ENCODE measurements at places on chromosomes 5 and 9. TPM values are rescaled to one million over a fixed set of nuclear protein-coding genes. Genes with fewer than 3 reads are reported as not detected.

DNA sequence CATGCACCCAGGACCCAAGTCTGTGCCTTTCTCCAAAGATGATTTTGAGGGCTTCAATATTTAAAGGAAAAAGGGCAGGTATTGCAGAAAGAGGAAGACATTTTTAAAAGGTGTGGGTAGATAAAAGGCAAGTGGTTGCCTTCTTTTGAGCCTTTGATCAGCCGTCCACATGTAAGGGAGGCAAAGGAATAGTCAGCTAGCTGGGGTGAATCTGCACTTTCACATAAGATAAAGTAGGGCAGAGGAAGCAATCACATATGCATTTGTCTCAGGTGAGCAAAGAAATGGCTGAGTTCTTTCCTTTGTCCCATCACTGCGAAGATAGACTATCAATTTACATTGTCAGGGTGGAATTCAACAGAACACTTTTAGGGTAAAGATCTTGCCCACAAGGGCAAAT, 19.9 kb downstream of the MGAT1 start:
- no peak overlapping the region for H3K27ac ChIP-seq
- no peaks in the 10 kb centered on the region for H3K27me3 ChIP-seq

Gene GDNF
- 0.88 TPM for total RNA-seq

Gene EXOSC2
- total RNA-seq = 26.4 TPM

Gene SPATA31D4
- total RNA-seq = not detected
